Right renal cortex interstitium (tissue), 3 donors: ENCODE measurements at places on chromosomes 12 and 14. TPM values are rescaled to one million over a fixed set of nuclear protein-coding genes. Genes with fewer than 3 reads are reported as not detected.

GRCh38 chr12:88113871-88114270 lies 28.0 kb downstream of the CEP290 start:
- no peak for DNase-seq

DNA sequence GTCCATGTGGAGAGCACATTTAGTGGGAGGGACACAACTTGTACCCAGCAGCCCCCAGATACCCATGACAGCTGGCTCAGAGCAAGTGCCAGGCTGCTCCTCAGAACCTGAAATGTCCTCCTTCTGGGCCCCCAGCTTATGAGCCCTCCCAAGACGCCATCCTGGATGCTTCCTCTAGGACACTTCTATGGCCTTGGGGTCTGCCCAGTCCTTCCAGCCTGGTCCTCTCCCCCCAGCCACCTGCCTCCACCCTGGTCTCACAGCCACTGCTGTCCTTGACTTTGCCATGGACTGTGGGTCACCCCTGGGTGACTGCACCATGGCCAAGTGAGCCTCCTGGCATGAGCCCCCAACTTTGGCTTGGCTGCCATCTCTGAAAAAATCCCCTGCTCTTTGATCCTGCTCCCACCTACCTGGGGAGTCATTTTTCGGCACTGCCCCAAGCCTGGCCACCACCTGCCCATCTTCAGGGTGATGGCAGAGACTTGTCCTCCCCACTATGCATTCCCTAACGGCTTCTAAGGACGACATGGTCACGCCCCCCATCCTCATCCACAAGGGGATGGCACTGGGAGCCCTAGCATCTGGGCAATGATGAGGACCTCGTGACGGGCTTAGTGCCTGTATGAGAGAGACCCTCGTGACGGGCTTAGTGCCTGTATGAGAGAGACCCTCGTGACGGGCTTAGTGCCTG lies 323.7 kb downstream of the TMEM121 start:
- DNase-seq, result no peak

GRCh38 chr12:118183711-118184110 lies 47.8 kb downstream of the PEBP1 start:
- no peak for DNase-seq

GRCh38 chr12:76413121-76413520 lies 64.9 kb upstream of the BBS10 start:
- no peak for DNase-seq

DNA sequence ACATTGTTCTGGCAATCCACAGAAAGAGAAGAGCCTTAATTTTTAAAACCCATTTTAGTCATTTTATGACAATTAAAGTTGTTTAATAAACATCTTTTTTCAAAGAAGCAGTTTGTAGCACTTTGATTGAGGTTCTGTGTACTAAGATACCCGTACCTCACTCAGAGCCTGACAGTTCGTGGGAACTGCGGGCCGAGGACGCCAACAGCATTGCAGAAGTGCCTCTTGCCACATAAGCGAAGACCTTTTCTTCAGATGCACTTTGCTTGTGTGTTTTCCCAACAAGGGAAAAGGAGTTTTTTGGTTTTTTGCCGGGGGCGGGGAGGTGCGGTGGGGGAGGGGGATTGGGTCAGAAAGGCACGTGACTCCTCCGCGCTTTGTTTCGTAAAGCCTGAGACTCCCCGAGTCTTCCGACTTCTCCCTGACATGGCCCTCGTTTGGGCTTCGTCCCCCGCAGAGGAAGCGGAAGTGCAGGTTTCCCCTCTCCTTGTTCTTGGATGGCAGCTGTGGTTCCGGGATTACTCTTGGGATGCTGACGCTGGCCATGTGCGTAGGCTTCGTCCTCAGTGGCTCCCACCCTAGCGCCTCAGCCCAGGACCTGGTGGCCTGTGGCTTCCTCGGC lies 70.8 kb downstream of the WDR20 start:
- no peak for DNase-seq

- no peak for DNase-seq
These were observed 5.6 kb downstream of the SLC11A2 start for GRCh38 chr12:51020448-51021182.

DNA sequence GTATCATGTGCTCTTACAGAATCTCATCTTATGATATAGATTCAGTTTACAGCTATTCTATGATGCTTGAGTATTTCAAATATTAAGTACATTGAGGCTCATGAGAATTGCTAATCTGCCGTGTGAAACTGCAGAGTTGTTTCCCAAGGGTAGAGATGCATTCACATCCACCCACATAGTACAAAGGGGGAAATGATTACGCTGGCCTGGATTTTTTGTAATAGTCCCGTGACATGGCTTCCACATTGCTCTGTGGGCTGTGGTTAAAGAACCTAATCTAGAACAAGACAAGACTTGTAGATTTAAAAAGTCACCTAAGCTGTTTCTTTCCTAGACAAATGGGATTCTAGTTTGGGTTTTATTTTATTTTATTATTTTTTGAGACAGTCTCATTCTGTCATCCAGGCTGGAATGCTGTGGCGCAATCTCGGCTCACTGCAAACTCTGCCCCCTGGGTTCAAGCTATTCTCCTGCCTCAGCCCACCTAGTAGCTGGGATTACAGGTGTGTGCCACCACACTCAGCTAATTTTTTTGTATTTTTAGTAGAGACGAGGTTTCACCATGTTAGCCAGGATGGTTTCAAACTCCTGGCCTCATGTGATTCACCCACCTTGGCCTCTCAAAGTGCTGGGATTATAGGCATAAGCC lies 13.0 kb upstream of the RIOX1 start:
- no peak for DNase-seq

DNA sequence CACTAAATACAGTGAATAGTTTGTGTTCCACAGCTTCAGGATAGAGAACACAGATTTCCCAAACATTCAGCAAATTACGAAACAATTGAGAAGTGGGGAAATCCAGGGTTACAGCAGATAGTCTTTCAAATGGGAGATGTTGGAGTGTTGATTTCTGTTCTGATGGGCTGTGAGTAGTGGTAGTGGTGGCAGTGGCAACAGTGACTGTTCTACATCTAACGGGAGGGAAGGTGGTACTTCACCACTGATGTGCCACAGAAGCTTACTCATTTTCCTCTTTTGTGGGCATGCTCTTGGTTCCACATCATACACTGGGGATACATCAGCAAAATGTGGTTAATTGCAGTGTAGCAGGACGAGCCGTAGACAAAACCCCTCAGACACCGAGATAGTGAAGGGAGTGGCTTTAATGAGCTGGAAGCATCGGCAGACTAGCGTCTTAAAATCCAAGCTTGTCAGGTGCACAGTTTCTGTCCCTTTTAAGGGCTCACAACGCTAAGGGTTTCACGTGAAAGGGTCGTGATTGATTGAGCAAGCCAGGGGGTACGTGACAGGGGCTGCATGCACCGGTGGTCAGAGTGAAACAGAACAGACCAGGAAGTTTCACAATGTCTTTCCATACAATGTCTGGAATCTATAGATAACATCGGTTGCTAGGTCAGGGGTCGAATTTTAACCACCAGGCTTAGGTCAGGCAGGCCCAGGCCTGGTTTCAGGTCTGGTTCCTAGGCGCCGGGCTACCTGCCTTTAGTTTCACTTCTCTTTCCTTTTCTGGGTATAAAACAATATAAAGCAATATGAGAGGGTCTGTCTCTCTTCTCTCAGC lies 330.6 kb upstream of the FBXO33 start:
- DNase-seq, result no peak

DNA sequence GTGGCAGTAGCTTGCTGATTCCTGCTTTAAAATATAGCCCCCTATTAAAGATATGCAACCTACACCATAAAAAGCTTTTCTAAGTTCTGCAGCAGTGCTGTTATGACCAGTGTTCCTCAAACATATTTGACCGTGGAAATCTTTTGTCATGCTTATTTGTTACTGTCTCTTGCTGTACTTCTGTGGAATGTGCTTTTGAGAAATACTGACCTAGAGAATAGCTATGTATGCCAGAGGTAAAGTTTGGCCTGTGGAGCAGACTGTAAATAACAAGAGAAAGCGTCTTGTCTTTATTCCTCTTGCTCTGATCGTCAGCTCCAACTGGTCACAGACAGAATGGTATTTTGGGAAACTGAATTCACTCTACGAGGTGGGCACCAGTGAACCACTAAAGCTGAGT lies 239.0 kb downstream of the FBXL14 start:
- DNase-seq, result no peak

Gene FAM186B
- polyA plus RNA-seq, result 0.65 TPM
